ENCODE measurements at places on chromosomes 1 and 21. TPM values are rescaled to one million over a fixed set of nuclear protein-coding genes. Genes with fewer than 3 reads are reported as not detected.
A peak's percentile ranks its signal among the peaks of the same experiment; 100 is the strongest.

- H3K27me3 ChIP-seq, result peaks cover 12% of the 10 kb centered on the region
- no peak for DNase-seq
Observed at GRCh38 chr21:41956926-41957729, 3.3 kb upstream of the C2CD2 start.

GRCh38 chr1:162919034-162919433 lies 58.1 kb upstream of the CCDC190 start:
- no peaks in the 10 kb centered on the region for H3K4me1 ChIP-seq
- H3K27ac ChIP-seq, result no peak overlapping the region
- no peaks in the 10 kb centered on the region for H3K27me3 ChIP-seq
- DNase-seq, result no peak
- no peak overlapping the region for H3K4me3 ChIP-seq

- H3K27ac ChIP-seq, result no peak overlapping the region
- no peak for DNase-seq
- H3K36me3 ChIP-seq, result no peaks in the 10 kb centered on the region
- peaks cover 23% of the 10 kb centered on the region for H3K4me1 ChIP-seq
Observed at GRCh38 chr1:16294219-16295212, 57.5 kb upstream of the CPLANE2 start.

DNA sequence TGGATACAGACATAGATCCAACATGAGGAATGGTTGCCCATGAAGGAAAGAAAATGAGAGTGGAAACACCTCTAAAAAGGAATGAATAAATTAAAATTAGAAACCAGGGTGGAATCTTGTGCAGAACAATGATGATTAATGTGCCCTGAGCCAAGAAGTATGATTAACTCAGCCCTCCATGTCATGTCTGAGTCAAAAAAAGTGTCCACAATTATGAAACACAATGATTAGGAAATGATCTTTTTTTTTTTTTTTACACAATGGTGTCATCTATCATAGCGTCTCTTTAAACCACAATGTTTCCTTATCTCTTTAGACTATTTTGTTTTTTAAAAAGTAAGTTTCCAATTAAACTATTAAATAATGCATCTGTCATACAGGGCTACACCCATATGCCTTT lies 78.9 kb upstream of the RAB4A start:
- H3K27me3 ChIP-seq, result no peaks in the 10 kb centered on the region
- no peak for DNase-seq
- H3K36me3 ChIP-seq, result no peaks in the 10 kb centered on the region
- H3K4me3 ChIP-seq, result no peak overlapping the region
- peaks cover 47% of the 10 kb centered on the region for H3K4me1 ChIP-seq

GRCh38 chr1:43307458-43308158 lies 6.8 kb downstream of the TIE1 start:
- no peak for DNase-seq
- H3K27ac ChIP-seq, result no peak overlapping the region
- no peaks in the 10 kb centered on the region for H3K36me3 ChIP-seq

DNA sequence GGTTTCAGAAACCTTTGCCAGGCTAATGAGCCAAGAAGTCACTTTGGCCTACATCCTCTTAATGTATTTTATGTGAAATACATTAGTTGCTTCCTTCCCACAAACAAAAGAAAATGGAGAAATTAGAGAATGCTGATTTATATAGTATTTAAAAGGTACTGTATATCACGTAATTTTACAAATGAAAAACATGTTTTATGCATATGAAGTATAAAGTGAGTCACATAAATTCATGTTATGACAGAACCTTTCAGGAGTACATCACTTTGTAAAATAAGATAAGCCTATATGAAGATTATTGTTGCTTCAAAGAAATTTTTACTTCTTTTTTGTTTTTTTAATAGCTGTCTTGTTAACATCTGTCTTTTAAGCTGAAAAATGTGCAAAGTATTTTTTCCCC lies 4.6 kb downstream of the DR1 start:
- no peak for DNase-seq
- no peaks in the 10 kb centered on the region for H3K36me3 ChIP-seq
- H3K27me3 ChIP-seq, result no peaks in the 10 kb centered on the region
- H3K4me1 ChIP-seq, result peaks cover 18% of the 10 kb centered on the region

DNA sequence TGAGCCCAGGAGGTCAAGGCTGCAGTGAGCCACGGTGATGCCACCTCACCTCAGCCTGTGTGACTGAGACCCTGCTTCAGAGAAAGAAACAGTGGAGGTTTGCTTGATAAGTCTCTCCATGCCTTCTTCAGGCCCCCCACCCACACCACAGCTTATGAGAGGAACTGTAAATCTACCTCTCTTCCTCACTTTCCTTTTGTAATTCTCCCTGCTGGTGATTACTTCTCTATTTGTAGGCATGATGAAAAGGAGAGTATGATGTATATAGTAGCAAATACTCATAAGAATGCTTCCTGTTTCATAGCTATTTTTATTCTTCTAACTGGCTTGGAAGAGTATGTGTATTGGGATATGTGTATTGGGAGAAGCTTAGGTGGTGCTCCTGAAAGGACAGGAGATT lies 186.3 kb downstream of the VPS13D start:
- DNase-seq, result no peak
- no peak overlapping the region for H3K27ac ChIP-seq
- H3K4me3 ChIP-seq, result no peak overlapping the region
- H3K27me3 ChIP-seq, result no peaks in the 10 kb centered on the region
- H3K4me1 ChIP-seq, result no peaks in the 10 kb centered on the region

DNA sequence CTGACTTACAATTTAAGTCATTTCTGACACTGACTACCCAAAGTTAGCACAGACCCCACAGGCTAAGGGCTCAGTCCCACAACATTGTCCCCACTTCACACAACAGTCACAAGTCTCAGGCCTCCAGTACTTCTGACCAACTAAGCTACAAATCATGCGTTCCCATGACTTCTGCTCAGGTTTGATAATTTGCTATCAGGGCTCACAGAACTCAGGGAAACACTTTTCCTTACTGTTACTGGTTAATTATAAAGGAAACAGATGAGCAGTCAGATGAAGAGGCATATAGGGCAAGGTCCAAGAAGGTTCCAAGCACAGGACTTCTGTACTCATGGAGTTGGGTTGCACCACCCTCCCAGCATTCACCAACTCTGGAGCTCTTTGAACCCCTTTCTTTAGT lies 151.2 kb upstream of the TNR start:
- no peaks in the 10 kb centered on the region for H3K4me1 ChIP-seq
- DNase-seq, result no peak
- H3K27ac ChIP-seq, result no peak overlapping the region
- H3K4me3 ChIP-seq, result no peak overlapping the region
- no peaks in the 10 kb centered on the region for H3K36me3 ChIP-seq

- no peak overlapping the region for H3K4me3 ChIP-seq
- no peaks in the 10 kb centered on the region for H3K36me3 ChIP-seq
- DNase-seq, result no peak
- no peaks in the 10 kb centered on the region for H3K27me3 ChIP-seq
- no peaks in the 10 kb centered on the region for H3K4me1 ChIP-seq
Observed at GRCh38 chr21:21813289-21813688, 815.1 kb downstream of the NCAM2 start.

DNA sequence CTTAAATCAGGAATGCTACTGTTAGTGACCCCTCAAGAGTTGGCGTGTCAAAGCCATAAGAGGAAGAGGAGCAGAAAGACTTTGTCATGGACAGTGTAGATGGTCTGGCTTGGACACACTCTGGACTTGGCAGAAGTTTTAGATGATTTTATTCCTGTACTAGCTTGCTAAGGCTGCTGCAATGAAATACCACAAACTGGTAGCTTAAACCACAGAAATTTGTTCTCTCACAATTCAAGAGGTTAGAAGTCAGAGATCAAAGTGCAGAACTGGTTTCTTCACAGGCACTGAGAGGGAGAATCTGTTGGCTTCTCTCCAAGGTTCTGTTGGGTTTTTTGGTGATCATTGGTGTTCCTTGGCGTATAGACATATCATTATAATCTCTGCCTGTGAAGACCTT lies 869.8 kb upstream of the B3GALT2 start:
- no peak for DNase-seq
- H3K27me3 ChIP-seq, result no peaks in the 10 kb centered on the region
- H3K27ac ChIP-seq, result no peak overlapping the region
- no peak overlapping the region for H3K4me3 ChIP-seq
- H3K4me1 ChIP-seq, result peaks cover 3% of the 10 kb centered on the region

DNA sequence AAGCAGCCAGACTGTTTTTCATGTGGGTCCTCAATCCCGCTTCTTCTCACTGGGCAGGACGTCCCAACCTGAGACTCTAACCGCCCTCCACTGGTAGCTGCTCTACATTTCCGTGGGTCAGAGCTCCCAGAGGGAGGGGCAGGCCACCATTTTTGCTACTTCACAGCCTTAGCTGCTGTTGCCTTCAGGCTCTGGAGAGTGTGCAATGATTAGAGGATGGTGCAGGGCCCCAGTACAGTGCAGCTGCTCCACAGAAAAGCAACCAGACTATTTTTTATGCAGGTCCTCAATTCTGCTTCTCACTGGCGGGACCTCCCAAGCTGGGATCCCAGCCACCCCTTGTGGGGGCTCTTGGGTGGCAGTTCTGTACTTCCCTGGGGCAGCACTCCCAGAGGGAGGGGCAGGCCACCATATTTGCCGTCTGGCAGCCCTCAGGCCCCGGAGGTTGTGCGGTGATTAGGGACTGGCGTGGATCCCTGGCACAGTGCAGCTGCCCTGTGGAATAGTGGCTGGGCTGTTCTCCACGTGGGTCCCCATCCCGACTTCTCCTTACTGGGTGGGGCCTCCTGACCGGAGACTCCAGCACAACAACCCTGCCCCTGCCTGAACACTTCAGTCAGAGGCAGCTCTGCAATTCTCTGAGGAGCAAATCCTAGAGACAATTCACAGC lies 647.6 kb upstream of the PKN2 start:
- no peaks in the 10 kb centered on the region for H3K4me1 ChIP-seq
- H3K36me3 ChIP-seq, result no peaks in the 10 kb centered on the region
- H3K27me3 ChIP-seq, result no peaks in the 10 kb centered on the region
- no peak overlapping the region for H3K27ac ChIP-seq
- DNase-seq, result no peak

GRCh38 chr1:81799939-81800694 lies 617 bp upstream of the ADGRL2 start:
- H3K4me3 ChIP-seq, result peak overlapping the region; percentile 63
- H3K27ac ChIP-seq, result peak overlapping the region; percentile 98
- DNase-seq, result peak; percentile 83

DNA sequence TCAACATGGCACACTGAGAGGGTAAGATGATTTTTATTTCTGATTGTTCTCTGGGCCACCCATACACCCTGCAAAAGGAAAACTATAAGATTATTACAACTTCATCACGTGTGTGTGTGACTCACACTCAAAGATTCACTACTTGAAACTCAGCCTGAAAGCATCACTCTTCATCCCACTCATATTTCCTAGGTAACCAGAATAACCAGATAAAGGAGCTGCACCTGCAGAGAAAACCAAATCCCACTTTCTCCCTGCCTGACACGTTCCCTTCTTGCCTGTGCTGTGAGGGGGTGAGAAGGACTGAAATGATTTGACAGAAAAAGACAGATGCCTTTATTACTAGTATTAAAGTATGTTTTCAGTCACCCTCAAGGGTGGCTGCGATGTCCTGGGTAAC lies 131.6 kb downstream of the TGFBR3 start:
- no peak overlapping the region for H3K4me3 ChIP-seq
- DNase-seq, result no peak
- peaks cover 8% of the 10 kb centered on the region for H3K4me1 ChIP-seq
- H3K27me3 ChIP-seq, result no peaks in the 10 kb centered on the region
- H3K27ac ChIP-seq, result no peak overlapping the region
- no peaks in the 10 kb centered on the region for H3K36me3 ChIP-seq

TFF3 gene
- total RNA-seq, result 5.5 TPM

SLC25A33 gene
- 6.0 TPM for total RNA-seq

EFNA3 gene
- 2.0 TPM for total RNA-seq

Measured in left lung (tissue), 14 donors.